Right lobe of liver (tissue), 6 donors: ENCODE measurements at places on chromosomes 13 and 19.

DNA sequence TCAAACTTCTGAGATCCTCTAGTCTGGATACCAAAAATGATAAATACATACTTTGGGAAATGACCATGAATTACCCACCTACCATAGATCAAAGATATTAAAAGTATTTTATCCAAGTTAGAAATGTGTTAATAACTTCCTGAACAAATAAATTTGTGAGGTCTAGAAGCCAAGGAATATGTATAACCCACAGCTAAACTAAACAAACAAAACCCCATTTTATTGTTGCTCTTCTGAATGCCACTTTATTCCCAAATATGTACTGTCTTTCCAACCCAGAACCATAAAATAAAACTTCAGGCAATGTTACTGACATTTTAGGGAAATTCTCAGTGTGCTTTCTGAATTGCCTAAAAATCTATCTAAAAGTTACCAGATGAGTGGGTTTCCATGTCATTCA is 35.1 kb downstream of the UBL3 start:
- no peak for DNase-seq

- peak; percentile 87 for DNase-seq
Observed at GRCh38 chr19:18396471-18397241, 766 bp downstream of the LRRC25 start.

DNA sequence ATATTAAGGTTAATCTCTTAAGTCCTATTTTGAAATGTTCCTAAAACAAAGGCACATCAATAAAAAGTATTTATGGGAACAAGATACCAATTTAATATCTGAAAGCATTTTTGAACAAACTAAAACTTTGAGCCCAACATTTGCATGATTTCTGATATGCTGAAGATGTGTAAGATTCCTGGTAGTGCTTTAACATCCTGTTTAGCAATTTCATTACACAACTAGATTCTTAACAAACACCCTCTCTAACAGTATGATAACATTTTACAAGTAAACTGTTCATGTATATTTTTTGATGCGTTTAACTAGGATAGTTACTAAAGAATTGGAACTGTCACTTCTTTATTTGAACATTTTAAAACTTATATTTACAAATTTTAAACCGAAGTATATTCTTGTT is 63.9 kb downstream of the DACH1 start:
- DNase-seq, result no peak

DNA sequence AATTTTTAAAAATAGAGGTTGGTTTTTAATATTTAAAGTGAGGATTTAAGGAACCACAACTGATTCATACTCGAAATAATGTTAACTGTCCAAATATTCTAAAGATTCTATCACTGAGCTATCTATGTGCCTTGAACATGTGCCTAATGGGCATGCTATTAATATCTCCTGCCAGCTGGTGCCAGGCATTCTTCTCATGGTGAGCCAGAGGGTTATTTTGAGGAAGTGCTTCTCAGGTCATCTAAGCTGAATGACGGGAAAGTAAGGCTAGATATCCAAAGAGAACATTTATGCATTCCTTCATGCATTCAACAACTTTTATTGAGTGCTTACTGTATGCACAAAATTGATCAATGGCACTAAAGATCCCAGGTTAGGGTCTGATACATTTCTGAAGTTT is 138.2 kb downstream of the PIBF1 start:
- no peak for DNase-seq

DNA sequence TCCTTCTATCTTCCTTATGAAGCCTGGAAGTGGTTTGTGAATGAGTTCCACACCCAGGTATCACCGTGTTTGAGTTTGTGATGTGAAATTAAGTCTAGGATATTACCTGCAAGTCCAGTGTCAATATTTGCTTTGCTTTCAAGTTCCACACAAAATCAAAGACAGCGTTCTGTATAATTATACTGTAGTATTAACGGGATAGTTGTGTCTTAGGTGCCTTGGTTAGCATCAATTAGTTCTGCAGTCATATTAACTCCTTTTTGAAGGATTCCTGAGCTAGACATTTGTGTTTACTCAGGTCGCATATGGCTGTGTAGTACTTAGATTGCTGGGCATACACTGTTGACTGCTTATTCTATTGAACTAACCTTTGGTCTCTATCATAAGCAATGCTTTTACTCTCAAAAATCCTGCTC is 54.4 kb downstream of the ERCC5 start:
- DNase-seq, result no peak

GRCh38 chr13:30065181-30065580 is 214.8 kb upstream of the UBL3 start:
- no peak for DNase-seq

DNA sequence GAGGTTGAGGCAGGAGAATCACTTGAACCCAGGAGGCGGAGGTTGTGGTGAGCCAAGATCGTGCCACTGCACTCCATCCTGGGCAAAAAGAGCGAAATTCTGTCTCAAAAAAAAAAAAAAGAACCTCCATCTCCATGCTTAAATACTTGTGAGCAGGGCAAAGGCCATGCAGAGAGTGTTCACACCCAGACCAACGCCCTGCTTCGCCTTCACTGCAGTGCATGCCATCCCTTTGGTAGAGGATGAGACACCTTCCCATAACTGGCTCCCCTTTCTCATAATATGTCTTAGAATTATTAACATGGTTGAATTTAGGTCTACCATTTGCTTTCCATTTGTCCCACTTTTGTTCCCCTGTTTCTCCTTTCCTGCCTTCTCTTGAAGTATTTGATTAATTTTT is 15.4 kb downstream of the BBC3 start:
- DNase-seq, result no peak
